Activated CD4-positive, alpha-beta T cell treated with anti-CD3 and anti-CD28 coated beads, Interleukin-2, Interleukin-6, amounts not matched to agents 100 ng/mL and 50 ng/mL, durations not matched to agents 16 hours and 8 hours (primary cell): ENCODE measurements at places on chromosomes 7 and 10.

- DNase-seq, result peak; percentile 58
These were observed 75.5 kb upstream of the CAPZA2 start for GRCh38 chr7:116786791-116787443.

- no peak for DNase-seq
These were observed 9.3 kb downstream of the TMEM248 start for GRCh38 chr7:66930341-66930740.

- no peak for DNase-seq
These were observed 62.8 kb downstream of the CTBP2 start for GRCh38 chr10:125097409-125098070.

GRCh38 chr7:47428052-47428767, 153.7 kb downstream of the TNS3 start:
- DNase-seq, result no peak

DNA sequence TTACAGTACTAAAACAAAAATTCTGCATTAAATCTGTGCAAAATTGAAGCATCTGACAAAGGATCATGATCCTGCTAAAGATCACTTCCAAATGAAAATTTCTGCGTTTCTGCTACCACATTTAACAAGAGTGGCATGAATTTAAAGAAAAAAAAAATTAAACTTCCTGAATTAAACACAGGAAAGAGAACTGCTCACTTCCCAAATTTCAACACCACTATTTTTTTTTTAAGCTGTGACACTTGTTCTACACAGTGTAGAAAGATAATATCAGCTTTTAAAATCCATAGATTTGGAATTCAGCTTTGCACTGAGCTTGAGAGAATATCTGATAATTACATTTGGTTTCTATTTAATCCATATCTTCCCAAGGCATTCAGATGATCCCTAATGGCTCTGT, 73.6 kb downstream of the EPC1 start:
- no peak for DNase-seq

DNA sequence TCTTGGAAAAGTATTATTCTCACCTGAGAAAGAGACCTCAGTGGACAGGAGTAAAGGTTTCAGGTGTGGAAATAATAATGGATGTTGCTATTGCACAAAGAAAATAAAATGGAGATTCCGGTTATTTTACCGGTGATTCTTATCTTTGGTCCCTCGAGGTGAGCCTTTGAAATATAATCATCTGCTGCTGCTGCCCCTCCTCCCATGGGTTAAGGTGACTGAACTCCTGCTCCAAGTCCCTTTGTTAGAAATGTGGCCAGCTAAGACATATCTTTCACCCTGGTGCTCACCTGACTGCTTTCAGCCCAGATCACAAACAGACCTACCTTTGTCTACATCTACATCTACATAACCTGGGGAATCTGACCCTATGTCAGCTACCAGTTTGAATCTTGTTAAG, 5.7 kb downstream of the CUBN start:
- no peak for DNase-seq

DNA sequence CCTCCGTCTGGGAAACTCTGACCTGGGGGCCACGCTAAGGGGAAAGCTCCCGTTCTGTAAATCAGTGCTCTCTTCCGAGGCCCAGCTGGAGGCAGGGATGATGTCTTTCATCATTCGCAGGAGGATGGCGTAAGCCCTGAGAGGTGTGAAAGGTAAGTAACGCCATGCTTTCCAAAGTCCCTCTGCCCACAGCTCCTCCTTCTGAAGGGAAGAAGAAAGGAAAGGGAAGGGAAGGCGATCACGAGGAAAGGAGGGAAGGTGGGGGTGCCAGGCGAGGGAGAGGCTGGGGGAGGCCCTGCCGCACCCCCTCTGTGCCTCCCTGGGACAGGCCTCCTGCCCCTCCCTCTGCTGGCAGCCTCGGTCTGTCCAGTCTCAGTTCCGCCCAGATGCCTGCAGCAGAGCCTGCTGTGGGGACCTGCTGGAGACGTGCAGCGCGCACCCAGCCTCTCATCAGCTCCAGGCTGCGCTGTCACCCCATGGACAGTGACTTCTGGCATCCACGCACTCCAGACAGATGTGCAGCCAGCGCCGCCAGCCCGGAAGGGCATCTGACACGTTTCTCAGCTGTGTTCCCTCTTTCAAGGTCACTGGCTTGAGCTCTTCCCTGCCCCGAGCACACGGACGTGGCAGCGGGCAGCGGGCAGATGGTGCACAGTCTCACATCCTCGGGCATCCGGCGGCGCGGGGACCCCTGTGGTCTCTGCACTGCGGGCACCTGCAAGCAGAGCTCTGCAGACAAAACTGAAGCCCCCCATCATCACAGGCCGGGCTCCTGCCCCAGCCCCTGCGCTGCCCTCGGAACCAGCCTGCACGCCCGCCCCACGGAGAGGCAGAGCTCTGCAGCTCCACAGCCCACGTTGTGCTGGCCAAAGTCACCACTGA, 60.6 kb downstream of the INSIG1 start:
- no peak for DNase-seq

DNA sequence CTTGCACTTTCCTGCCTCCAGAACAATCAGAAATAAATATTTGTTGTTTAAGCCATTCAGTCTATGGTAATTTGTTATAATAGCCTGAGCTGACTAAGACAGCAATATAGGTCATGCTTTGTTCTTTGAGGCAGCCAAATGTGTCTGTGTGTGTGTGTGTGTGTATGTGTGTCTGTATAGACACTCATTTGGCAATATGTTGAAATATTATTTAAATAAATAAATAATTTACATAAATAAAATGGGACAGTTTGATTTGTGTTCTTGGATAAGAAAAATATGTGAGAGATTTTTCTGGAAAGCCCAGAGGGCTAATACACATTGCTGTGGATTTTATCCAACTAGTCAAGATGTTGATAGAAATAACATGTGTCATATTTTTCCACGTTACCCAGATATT, 140.2 kb downstream of the PTN start:
- no peak for DNase-seq

DNA sequence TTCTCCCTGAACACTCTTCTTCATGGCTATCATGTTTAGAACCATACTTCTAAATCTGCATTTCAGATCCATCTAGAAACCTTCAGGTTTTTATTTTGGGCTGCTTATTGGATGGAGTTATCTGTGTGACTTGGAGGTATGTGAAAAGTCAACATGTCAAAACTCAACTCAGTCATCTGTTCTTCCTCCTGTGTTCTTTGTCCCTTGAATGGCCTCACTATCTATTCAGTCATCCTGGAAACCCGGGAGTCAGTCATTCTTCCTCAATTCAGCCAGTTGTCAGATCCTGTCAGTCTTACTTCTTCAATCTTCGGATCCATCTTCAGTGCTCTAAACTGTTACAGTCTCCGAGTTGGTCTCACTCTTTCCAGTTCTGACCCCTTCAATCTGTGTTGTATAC, 52.2 kb downstream of the VKORC1L1 start:
- no peak for DNase-seq

- no peak for DNase-seq
These were observed 299.7 kb downstream of the PLXDC2 start for GRCh38 chr10:20115894-20116293.

- peak; percentile 22 for DNase-seq
These were observed 677 bp downstream of the SKAP2 start for GRCh38 chr7:26863518-26864308.

DNA sequence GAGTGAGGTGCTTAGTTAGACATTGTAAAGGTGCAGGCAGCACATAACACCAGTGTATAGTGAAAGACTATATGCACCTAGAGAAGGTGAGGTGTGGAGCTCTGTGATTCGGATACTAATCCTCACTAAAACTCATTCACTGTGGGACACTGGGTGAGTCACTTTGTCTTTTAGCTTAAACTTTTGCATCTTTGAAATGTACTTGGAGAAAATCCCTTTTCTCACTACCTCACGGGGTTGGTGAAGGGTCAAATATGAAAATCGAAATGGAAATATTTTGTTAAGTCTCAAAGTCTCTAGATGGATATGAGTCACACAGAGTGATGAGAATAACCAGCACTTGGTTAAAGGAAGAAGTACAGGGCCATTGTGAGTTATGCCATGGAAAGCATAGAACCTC, 38.0 kb downstream of the MDFIC start:
- DNase-seq, result peak; percentile 34

DNA sequence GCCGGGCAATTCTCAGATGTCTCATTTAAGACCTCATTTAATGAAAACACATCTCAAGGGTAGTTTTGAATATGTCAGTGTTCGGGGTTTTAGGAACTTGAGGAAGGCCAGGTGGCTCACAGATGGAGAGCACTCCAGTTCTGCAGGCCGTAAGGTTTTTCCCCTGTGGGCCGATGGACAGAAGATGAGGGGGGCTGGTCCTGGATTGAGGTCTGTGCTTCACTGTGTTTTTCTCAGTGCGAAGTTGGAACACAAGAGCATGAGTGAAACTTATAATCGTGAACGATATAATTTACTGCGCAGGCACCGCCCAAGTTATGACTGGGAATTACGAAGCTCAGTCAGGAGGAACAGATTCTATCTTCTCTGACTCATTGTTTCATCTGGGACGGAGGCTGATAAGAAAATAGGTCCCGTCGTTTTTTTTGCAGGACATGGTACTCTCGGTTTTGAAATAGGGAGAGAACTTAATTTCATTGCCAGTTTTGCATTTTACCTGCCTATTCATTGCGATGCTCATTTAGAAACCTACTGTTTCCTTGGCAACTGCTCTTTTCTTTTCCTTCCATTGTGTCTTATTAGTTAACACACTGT, 591.0 kb upstream of the PFKP start:
- DNase-seq, result no peak

DNA sequence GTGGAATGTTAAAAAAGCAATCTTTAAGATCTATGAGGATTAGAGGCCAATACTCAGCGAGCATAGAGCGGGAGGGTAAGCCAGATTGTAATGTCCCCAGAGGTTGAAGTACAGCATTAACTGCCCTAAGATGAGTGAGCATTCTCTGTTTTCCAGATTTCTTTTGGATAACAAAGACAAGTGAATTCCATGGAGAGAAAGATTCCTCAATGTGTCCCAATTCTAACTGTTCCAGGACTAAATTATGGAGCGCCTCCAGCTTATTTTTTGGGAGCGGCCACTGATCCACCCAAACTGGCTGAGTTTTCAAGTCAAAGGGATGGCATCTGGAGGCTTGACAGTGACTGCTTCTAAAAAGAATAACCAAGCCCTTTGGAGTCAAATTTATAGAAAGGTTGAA, 39.3 kb upstream of the AKR1C2 start:
- DNase-seq, result no peak

DNA sequence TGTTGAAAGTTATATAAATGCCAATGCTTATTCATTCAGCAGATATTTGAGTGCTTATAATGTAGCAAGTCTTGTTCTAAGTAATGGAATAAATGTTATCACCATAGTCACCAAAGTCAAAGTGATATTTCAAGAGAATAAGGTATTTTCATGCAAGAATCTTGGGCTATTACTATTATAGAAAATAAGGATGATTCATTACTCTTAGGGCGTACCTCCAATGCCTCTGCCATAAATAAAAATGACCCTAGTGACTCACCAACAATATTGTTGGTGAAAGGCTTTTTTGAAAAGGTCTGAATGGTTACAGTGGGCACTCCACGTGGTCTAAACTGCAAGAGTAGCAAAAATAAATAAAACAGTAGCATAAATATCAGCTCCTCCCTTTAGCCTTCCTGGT, 68.4 kb downstream of the RALA start:
- DNase-seq, result no peak

DNA sequence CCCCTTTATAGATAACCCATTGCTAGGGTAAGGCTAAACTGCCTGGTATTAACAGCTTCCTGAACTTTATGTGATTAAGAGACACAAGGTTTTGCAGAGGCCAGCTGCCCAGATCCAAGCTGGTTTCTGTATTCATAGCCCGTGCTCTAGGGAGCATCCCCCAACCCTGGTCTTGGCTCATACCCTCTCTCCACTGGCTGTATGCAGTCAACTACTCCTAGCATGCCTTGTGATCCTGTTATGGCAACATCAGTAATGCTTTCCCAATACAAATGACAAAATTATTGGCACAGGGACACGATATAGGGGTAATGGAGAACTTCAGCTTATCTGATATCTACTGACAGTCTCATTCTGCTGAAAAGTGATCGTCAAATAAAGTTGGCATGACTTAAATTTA, 202.8 kb upstream of the MKLN1 start:
- no peak for DNase-seq

- peak; percentile 33 for DNase-seq
These were observed 10.0 kb upstream of the TLX1 start for GRCh38 chr10:101120884-101121653.

GRCh38 chr10:35339942-35340341, 3.6 kb downstream of the CCNY start:
- peak; percentile 86 for DNase-seq

DNA sequence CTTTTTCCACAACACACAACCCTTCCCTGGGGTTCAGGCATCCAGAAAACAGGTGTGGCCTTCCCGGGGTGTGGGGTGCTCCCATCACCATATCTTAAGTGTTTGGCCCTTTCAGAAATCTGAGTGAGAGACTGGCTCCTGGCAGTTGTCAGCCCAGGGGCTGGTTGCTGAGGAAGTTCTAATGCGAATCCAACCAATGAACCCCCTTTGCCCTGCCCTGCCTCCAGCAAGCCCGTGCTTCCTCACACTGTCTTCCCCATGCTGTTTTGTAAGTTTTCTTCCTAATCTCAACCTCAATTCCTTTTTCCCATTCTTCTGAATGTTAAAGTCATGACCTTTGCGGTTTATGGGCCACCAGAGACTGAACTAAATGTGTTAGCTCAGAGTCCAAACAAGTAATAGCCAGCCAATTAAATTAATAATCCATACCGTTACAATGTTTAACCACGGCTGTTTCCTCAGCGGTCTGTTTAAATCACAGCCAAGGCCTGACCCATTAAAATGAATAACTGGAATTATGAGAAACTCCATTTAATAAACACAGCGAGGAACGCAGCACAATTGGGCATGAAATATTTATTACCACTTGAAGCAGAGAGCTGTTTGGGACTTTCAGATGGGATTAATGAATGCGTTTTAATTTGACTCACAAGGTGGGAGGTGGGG, 90.9 kb upstream of the TCF7L2 start:
- no peak for DNase-seq

DNA sequence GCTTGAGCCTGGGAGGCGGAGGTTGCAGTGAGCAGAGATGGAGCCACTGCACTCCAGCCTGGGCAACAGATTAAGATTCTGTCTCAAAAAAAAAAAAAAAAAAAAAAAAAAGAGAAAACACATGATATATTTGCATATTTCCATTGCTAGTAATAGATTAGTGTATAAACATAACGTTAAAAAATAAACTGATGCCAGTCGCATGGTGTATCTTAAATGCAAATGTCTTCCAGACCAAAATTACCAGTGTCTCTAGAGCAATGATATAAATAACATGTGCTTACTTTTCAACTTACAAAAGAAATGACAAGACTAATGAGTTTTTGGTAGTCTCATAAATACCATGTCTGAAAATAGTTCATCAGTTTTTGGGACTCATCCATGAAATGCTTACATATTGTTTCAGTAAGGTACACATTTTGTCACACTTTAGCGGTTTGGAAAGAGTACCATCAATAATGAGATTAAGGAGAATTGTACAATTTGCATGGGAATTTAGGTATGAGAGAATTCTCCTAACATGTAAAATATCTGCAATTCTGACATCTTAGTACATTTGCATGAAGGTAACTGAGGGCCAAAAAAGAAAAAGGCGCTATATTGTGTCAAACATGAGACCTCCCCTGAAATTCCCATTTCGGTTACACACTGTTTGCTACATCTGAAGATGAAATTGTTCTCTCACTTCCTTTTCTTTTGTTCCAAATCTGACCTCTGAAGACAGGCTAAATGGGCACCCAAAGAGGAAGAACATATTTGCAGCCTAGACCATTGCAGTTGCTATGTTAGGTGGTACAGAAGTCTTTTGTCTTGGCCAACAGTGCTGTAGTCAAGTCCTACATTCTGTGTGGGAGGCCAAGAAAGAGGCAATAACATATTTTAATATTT, 51.5 kb upstream of the PIP4K2A start:
- DNase-seq, result no peak
